Osteoblast (primary cell): ENCODE measurements at places on chromosomes 6 and 20.
A peak's percentile ranks its signal among the peaks of the same experiment; 100 is the strongest.

GRCh38 chr6:140821196-140821595 lies 1311.5 kb upstream of the GJE1 start:
- DNase-seq, result no peak

- no peak for DNase-seq
Measured at GRCh38 chr20:39045676-39046075, 83.5 kb downstream of the DHX35 start.

DNA sequence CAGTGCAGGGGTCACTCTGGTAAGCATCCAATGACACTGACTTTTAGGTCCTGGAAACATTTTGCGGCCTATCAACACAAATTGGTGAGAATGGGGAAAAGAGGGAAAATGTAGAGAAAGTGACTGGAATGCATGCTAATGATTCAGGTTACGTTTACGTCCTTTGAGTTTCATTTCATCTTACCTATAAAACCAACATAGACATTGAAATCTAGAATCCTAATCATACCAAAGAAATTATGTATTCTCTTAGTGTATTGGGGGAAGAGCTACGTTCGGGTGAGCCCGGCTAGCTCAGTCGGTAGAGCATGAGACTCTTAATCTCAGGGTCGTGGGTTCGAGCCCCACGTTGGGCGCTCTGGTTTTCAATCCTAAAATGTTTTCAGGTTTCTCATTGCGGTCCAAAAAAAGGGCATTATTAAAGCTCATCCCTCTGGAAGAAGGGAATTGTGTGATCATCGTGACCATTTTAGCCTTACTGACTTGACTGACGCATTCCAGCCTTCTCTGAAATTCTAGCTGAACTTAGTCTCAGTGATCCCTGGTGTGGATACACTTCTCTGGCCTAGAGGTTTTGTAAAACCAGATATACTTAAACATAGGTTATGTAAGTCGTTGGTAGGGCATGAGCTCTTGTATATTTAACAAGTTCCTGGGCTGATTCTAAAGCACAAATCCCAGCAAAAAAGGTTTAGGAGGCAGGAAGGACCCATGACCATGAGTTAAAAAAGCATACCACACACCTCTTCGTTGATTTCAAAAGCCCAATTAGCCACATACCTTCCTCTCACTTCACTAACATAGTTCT lies 18.3 kb downstream of the HMGN4 start:
- peak; percentile 95 for DNase-seq

DNA sequence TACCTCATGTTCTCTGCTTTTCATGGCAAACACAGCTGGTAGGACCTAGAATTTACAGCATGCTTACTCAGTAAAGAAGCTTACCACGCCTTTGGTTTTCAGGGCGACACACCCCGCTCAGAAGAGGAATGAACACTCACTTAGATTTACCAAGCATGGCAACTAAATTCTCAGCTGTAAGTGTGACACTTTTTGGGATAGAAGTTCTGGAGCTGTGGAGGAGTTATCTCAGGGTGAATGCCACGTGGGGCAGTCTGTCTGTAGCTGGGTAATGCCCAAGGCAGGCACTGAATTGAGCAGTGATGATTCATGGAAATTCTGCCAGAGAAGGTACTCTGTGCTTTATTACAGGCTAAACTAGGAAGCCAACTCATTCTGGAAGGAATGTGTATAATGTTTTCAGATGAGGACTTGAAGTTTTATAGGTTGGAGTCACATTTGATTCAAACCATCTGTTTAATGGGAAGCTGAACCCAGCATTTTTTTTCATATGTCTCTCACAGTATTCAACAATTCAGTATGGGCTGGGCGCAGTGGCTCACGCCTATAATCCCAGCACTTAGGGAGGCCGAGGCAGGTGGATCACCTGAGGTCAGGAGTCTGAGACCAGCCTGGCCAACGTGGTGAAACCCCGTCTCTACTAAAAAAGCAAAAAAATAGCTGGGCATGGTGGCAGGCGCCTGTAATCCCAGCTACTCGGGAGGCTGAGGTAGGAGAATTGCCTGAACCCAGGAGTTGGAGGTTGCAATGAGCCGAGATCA lies 3.5 kb upstream of the PRIM2 start:
- DNase-seq, result peak; percentile 95

DNA sequence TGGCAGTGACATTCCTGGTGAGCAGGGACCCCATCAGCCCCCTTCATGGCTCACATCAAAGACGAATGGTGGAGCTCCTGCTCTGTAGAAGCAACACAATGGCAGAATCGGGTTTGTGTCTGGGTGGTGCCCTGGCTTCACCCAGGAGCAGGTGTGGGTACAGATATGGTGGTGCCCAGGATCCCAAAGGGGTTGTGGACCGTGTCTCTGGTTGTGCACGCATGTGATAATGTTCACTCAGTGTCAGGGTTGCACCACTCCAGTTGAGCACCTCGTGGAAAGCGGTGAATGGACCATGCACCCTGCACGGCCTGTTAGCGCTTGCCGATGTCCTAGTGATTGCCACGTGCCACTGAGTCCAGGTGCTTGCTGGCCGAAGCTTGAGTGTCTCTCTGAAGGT lies 63.0 kb downstream of the IGF2R start:
- no peak for DNase-seq

GRCh38 chr6:45630314-45630713 lies 252.6 kb upstream of the SUPT3H start:
- no peak for DNase-seq

DNA sequence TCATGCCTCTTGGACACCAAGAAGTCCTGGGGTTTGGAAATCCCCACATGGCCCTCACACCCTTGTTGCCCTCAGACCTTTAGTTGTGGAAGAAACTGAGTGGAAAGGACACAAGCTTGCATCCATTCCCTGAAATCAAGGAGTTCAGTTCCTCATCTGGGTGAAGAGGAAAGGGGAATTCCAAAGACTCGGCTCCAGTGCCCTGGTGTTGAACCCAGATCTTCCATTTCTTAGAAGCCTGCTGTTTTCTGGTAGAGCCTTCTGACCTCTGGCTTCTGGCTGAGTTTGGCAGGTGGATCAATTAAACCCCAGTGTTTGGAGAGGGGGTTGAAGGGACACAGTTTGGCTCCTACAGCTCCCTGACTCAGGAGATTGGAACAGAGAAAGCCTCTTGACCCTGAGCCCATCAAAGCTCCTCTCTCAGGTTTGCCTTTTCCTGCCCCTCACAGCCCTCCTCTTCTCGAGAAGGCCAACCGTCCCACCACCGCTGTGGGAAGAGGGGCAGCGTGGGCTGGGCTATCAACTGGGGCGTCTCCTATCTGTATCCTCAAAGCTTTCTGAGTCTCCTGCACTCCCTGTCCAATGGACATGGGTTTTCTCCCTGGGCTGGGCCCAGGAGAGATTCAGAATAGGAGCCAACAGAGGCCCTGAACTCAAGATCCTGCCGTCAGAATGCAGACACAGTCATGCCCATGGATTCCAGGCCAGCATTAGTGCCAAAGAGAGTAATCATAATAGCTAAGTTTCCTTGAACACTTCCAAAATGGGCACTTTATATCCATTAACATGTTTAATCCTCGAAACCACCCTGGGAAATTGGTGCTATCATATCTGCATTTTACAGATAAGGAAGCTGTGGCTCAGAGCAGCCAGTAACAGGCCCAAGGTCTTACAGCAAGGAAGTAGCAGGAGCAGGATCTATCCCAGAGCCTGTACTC lies 146.2 kb downstream of the VEGFA start:
- DNase-seq, result peak; percentile 86

GRCh38 chr6:14028631-14029030 lies 88.9 kb upstream of the CD83 start:
- DNase-seq, result no peak

DNA sequence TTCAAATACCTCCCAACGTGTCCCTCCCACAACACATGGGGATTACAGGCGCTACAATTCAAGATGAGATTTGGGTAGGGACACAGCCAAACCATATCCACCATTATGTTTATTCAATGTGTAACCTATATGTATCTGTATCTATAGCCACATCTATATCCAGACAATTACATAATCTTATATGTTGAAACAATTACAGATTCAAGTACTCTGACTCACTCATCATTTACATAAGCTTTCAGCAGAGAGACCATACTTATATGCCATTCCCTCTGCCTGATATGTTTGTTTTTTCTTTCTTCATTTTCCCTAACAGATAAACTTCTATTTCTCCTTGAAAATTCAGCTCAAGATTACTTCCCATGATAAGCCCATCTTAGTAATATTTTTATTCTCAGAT lies 163.6 kb downstream of the LAMA2 start:
- DNase-seq, result no peak

DNA sequence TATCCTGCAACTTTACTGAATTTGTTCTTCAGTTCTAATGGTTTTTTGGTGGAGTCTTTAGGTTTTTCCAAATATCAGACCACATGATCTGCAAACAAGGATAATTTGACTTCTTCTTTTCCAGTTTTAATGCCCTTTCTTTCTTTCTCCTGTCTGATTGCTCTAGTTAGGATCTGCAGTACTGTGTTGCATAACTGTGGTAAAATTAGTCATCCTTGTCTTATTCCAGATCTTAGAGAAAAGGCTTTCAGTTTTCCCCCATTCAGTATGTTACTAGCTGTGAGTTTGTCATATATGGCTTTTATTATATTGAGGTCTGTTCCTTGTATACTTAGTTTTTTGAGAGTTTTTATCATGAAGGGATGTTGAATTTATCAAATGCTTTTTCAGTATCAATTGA lies 4.3 kb downstream of the MICA start:
- peak; percentile 77 for DNase-seq

DNA sequence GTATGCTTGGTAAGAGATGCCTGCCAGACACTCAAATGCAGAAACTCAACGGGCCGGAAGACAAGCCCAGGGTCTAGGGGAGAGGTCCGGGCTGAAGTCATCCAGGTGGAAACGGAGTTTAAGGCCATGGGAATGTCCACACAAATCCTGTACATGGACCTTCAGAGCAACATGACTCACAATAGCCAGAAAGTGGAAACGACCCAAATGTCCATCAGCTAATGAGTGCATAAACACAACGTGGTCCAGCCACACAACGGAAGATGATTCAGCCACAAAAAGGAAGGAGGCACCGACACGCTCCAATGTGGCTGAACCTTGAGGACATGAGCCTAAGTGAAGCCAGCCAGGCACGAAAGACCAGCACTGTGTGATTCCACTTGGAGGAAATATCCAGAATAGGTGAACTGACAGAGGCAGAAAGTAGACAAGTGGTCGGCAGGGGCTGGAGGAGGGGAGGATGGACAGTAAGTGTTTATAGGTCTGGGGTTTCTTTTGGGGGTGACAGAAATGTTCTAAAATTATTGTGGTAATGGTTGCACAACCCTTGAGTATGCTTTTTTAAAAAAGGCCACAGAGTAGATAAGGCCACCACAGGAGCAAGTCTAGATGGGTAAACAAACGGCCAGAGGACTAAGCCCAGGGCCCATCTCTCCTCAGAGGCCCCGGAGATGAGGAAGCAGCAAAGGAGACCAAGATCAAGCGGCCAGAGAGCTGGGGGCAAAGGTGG lies 105.6 kb downstream of the PREX1 start:
- DNase-seq, result no peak

GRCh38 chr6:28867086-28867409 lies 56.7 kb downstream of the TRIM27 start:
- no peak for DNase-seq

- DNase-seq, result peak; percentile 82
Measured at GRCh38 chr6:105401247-105402089, 1.4 kb downstream of the PREP start.

DNA sequence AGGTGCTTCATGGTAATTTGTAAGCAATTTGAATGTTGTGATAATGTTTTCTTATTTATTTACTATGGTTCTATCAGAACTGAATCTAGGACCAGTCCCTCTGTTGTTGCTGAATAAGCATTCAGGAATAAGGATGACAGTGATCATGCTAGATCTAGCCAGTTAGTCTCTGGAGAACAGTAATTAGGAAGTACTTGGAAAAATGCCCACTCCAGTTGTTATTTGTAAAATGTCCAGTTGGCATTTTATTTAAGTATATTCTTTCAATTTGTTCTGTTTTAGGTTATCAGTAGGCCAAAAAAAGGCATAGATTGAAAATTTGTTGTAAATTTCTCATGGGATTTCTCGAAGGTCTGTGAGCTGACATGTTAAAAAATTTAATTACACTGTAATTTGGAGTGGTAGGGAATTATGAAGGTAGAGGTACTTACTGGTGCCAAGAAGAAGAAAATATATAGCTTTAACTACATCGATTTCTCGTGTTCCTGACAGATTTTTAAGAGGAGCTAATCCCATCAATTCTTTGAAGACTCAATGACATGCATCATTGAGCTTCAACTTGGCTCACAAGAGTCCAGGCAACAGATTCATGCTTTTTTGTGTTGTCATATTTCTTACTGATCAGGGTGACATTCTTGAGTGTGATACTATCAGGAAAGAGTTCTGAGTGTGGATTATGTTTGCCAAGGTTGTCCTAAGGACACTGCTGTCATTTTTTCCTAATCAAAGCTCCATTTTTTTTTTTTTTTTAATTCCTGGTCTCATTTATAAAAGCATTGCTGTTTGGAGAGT lies 177.3 kb downstream of the CARMIL1 start:
- no peak for DNase-seq

- DNase-seq, result no peak
Measured at GRCh38 chr6:63817492-63818050, 182.0 kb downstream of the PHF3 start.

- DNase-seq, result peak; percentile 61
Measured at GRCh38 chr6:53803081-53803860, 8.5 kb downstream of the LRRC1 start.

DNA sequence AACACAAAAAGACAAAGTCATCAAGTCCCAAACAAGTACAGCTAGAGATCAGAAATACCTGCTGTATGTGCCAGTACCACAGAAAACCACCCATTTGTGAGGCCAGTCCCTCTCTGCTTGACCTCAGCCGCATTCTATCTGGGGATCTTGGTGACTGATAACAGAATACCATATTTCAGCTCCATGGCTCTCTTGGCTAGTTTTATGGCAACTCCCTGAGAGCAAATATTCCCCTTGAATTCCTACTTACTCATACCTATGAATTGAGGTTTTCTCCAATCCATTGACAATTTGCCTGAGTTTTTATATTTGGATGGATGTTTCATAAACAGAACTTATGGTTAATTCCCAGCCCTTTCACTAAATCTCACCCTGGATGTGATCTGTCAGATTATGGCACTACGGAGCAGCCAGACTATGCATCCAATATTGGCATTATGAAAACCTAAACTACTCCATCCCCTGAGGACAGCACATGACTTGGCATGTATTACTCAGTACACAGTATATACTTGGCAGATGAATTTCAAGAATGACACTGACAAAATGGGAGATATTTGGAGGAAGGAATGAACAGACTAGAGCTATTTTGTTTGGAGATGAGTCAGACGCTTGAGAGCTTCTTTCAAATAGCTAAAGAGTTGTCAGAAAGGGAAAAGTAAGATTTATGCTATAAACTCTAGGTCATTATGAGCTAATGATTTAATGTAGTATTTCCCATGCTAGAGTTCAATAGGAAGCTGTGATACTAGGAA lies 95.7 kb downstream of the PRDM1 start:
- no peak for DNase-seq

GRCh38 chr6:89984926-89985750 lies 90.9 kb downstream of the GJA10 start:
- peak; percentile 65 for DNase-seq

DNA sequence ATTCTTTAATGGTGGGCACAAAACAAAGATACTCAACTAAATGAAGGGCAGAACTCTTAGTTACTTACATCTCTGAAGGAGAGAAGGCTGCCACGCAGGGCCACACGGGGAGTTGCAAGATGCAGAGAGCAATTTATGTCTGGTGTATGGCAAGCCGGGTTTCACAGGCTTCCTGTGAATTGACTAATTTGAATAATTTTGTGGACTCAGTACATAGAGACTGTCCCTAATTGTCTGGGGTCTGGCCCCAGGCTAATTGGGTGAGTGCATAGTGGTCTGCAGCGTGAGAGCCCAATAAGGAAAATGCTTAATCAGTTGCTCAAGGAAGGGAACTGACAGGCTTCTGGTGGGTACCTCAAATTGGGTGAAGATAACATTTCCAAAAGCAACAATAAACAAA lies 205.7 kb downstream of the OTOR start:
- no peak for DNase-seq
